ENCODE measurements at places on chromosomes 3 and 15.

DNA sequence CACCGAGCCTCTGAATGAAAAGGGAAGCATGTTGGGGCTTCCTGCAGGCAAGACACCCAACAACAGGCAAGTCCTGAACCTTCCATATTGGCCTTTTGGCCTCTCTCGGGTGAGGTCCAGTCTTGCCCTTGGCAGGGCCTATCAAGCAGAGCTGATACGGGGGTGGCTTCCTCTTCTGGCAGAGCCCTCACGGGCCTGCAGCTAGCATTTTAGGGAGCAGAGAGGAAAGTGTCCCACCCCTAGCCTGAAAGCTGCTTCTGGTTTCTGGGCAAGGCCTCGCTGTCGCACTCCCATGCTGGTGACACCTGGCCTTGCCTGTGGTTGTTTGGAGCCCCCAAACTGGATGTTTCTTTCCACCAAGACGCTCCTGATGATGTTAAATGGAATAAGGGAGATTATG, 31.8 kb upstream of the CTSH start:
- no peak for DNase-seq

- DNase-seq, result no peak
Measured at GRCh38 chr3:76361010-76361409, 575.7 kb upstream of the ZNF717 start.

- no peak for DNase-seq
Measured at GRCh38 chr3:31417486-31417885, 115.2 kb upstream of the STT3B start.

GRCh38 chr3:13137941-13138832, 65.0 kb upstream of the IQSEC1 start:
- DNase-seq, result peak; percentile 62

DNA sequence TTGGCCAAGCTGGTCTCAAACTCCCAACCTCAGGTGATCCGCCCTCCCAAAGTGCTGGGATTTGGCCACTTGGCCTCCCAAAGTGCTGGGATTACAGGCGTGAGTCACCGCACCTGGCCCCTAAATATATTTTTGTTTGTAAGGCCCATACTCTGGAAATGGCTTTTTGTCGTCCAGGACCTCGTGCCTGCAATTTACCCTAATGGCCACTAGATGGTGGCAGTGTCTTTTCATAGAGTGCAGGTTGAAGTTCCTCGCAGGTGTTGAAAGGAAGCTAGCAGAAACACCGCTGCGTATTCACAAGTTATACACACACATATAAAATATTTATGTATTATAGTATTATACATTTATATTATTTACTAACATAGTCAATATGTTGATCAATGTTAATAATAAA, 97.2 kb downstream of the LRTM1 start:
- no peak for DNase-seq

- DNase-seq, result no peak
Measured at GRCh38 chr15:73681063-73681462, 3.1 kb upstream of the CD276 start.

GRCh38 chr3:12181806-12182205, 23.1 kb upstream of the TIMP4 start:
- no peak for DNase-seq

GRCh38 chr3:113436809-113437208, 4.5 kb downstream of the CFAP44 start:
- DNase-seq, result no peak

- DNase-seq, result no peak
Measured at GRCh38 chr3:45067941-45068340, 41.8 kb downstream of the CLEC3B start.

- DNase-seq, result no peak
Measured at GRCh38 chr15:85889956-85890619, 95.4 kb upstream of the KLHL25 start.

- no peak for DNase-seq
Measured at GRCh38 chr15:98282656-98283332, 322.3 kb downstream of the ARRDC4 start.
